ENCODE measurements at places on chromosomes 16 and 17. TPM values are rescaled to one million over a fixed set of nuclear protein-coding genes. Genes with fewer than 3 reads are reported as not detected.

The MT4 gene
- not detected for total RNA-seq

The CCL7 gene
- total RNA-seq, result not detected

The NKIRAS2 gene
- total RNA-seq, result 28.4 TPM

The AOC3 gene
- total RNA-seq, result 49.0 TPM

The CDRT15L2 gene
- not detected for total RNA-seq

The CDYL2 gene
- 3.6 TPM for total RNA-seq

The ZG16 gene
- not detected for total RNA-seq

The EXOSC6 gene
- 27.9 TPM for total RNA-seq

The SLC52A1 gene
- total RNA-seq, result not detected

The ZNF48 gene
- total RNA-seq, result 7.5 TPM

The KRT14 gene
- 24.0 TPM for total RNA-seq

GRCh38 chr17:77455111-77455890 is 314.5 kb downstream of the SEC14L1 start:
- peak; percentile 51 for DNase-seq

GRCh38 chr17:2215616-2216364 is 87.8 kb downstream of the SMG6 start:
- DNase-seq, result peak; percentile 73

- DNase-seq, result no peak
Observed at GRCh38 chr17:72452286-72453173, 331.7 kb downstream of the SOX9 start.

- DNase-seq, result no peak
Observed at GRCh38 chr16:70534971-70535370, 11.4 kb downstream of the SF3B3 start.

- DNase-seq, result no peak
Observed at GRCh38 chr17:73560661-73561060, 83.6 kb downstream of the SDK2 start.

- no peak for DNase-seq
Observed at GRCh38 chr17:73564843-73565242, 79.4 kb downstream of the SDK2 start.

GRCh38 chr17:74850310-74850709 is 9.4 kb downstream of the GRIN2C start:
- no peak for DNase-seq

- DNase-seq, result peak; percentile 60
Observed at GRCh38 chr17:60435244-60436167, 13.2 kb downstream of the CHCT1 start.

GRCh38 chr17:21288571-21289017 is 4.1 kb downstream of the MAP2K3 start:
- no peak for DNase-seq

DNA sequence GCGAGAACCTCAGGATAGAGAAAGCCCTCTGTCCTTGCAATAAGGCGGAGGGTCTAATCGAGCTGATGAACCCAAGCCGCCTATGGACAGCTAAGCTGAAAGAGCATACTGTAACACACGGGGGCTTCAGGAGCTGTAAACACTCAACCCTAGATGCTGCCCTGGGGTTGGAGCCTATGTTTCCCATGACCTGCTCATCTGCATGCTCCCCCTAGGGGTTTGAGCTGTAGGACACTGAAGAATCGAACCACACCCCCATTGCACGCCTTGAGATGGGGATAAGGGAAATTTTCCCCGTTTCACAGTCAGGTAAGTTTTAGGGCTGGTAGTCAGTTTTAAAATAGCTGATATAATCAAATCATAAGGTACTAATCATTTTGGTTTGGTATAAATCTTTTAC is 675.6 kb upstream of the CDH8 start:
- no peak for DNase-seq

GRCh38 chr16:75392906-75393305 is 40.4 kb downstream of the CFDP1 start:
- no peak for DNase-seq

- DNase-seq, result no peak
Observed at GRCh38 chr17:28528327-28529012, 22.3 kb downstream of the FOXN1 start.

- DNase-seq, result no peak
Observed at GRCh38 chr17:45729294-45729907, 54.7 kb upstream of the CRHR1 start.

DNA sequence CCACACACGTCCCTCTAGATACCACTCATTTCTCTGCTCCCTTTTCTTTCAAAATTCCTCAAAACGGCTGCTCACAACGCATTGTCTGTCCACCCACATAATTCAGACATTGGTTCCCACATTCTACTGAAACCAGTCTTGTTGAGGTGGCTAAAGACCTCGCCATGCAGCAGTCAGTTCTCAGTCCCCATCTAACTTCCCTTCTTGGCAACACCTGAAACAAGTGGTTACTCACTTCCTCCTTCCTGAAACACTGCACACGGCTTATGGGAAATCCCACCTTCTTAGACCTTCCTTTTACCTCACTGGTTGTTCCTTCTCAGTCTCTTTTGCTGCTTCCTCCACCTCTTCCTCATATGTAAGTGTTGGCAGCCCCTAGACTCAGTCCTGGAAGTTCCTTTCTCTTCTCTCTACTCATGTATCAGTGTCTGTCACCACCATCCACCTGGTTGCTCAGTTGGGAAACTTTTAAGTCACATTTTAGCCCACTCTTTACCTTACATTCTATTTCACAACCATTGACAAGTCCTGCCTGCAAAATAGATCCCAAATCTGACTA is 277.1 kb downstream of the CEP112 start:
- DNase-seq, result no peak

Measured in tibial nerve (tissue), 4 donors.